ENCODE measurements at places on chromosomes 7 and 10. TPM values are rescaled to one million over a fixed set of nuclear protein-coding genes. Genes with fewer than 3 reads are reported as not detected.

- peak; percentile 16 for DNase-seq
- H3K4me3 ChIP-seq, result peak overlapping the region; percentile 26
- H3K36me3 ChIP-seq, result no peaks in the 10 kb centered on the region
- no peaks in the 10 kb centered on the region for H3K27me3 ChIP-seq
- H3K27ac ChIP-seq, result no peak overlapping the region
- H3K4me1 ChIP-seq, result peaks cover 18% of the 10 kb centered on the region
Measured at GRCh38 chr10:132248455-132249225, 59.1 kb downstream of the STK32C start.

DNA sequence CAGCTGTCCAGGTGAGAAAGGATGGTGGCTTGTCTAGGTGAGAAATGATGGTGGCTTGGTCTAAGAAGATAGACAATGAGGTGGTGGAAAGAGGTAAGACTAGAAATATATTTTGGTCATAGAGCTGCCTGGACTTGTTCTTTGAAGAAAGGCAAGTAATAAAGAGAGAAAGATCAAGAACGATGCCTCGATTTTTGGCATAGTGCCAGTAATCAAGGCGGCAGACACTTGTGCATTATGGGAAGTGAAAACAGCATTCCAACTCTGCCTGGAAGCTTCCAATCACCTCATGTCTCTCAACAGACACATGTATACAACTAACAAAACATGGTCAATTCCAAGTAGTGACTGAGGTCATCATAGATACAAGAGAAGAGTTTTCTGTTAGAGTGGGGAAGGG is 423.8 kb upstream of the NRP1 start:
- DNase-seq, result no peak
- H3K36me3 ChIP-seq, result no peaks in the 10 kb centered on the region
- no peaks in the 10 kb centered on the region for H3K4me1 ChIP-seq
- H3K27me3 ChIP-seq, result no peaks in the 10 kb centered on the region

DNA sequence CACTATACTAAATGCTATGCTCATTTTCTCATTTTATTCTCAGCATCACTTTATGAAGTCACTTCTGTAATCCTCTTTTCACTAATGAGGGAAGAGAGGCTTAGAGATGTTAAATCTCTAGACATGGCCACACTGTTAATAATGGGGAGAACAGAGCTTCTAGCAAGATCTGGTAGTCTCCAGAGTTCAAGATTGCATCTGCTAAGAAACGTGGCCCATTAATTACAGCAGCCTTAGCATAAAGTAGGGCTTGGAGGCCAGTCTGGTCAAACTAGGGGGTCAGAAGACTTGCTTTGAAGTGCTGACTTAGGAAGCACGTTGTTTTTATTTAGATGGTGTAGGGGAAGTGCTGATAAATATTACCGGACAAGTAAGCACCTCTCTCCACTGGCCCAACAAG is 29.3 kb downstream of the ARL4A start:
- H3K36me3 ChIP-seq, result no peaks in the 10 kb centered on the region
- H3K4me1 ChIP-seq, result peaks cover 51% of the 10 kb centered on the region
- no peak overlapping the region for H3K4me3 ChIP-seq
- H3K27me3 ChIP-seq, result no peaks in the 10 kb centered on the region
- no peak for DNase-seq
- H3K27ac ChIP-seq, result no peak overlapping the region

GRCh38 chr10:14311206-14311957 is 19.3 kb downstream of the FRMD4A start:
- H3K27ac ChIP-seq, result no peak overlapping the region
- H3K4me1 ChIP-seq, result peaks cover 15% of the 10 kb centered on the region
- no peak for DNase-seq
- H3K4me3 ChIP-seq, result no peak overlapping the region
- no peaks in the 10 kb centered on the region for H3K36me3 ChIP-seq

GRCh38 chr10:100751211-100751933 is 6.0 kb downstream of the PAX2 start:
- peaks cover 100% of the 10 kb centered on the region for H3K27me3 ChIP-seq
- H3K4me1 ChIP-seq, result no peaks in the 10 kb centered on the region
- DNase-seq, result no peak
- H3K27ac ChIP-seq, result no peak overlapping the region

- H3K36me3 ChIP-seq, result no peaks in the 10 kb centered on the region
- no peak overlapping the region for H3K4me3 ChIP-seq
- peak; percentile 4 for DNase-seq
- no peaks in the 10 kb centered on the region for H3K27me3 ChIP-seq
- H3K4me1 ChIP-seq, result no peaks in the 10 kb centered on the region
Measured at GRCh38 chr10:84267503-84268126, 22.8 kb downstream of the RGR start.

CHN2 gene
- 26.6 TPM for polyA plus RNA-seq

TSPAN12 gene
- not detected for polyA plus RNA-seq

CAV1 gene
- polyA plus RNA-seq, result not detected

CYP26C1 gene
- not detected for polyA plus RNA-seq

HKDC1 gene
- not detected for polyA plus RNA-seq

Measured in CD14-positive monocyte (primary cell).